Activated T-helper 17 cell treated with anti-CD3 and anti-CD28 coated beads, Interleukin-2, amount 50 U/mL, for 72 hours (primary cell): ENCODE measurements at places on chromosomes 7 and 10.
A peak's percentile ranks its signal among the peaks of the same experiment; 100 is the strongest.

GRCh38 chr7:113486548-113486947 lies 368.2 kb upstream of the SMIM30 start:
- ATAC-seq = no peak

- ATAC-seq = no peak
These were observed 2.5 kb downstream of the ACTR3B start for GRCh38 chr7:152762056-152762455.

DNA sequence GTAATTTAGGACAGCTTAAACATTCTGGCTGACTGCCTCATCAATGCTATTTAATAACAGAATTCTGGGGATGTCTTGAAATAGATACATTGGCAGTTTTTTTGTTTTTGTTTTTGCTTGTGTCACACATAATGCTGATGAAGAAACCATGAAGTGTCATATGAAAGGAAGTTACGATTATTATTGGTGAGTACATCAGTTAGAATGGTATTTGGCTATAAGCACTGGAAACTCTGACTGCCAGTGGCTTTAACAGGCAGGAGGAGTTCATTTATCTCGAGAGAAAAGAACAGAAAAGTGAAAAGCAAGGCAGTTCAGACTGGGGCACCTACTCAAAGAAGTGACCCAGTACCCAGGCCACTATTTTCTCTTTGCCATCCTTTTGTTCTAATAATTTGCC lies 18.1 kb downstream of the LSM8 start:
- no peak for ATAC-seq

DNA sequence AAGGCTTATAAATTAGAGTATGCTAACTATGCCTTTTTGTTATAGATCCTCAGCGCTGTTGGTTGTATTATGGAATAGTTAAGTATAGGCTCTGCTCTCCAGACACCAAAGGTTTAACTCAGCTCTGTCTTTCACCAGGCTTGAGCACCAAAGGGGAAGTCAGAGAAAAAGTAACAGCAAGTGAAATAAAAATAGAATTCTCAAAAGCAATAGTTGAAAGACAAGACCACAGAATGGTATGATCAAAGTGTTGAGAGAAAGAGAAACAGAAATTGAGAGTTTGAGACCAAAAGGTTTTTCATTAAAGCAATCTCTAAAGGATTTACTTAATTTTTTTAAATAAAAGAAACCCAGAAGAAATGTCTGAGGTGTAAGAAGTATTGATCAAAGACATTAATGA lies 529.8 kb upstream of the C7orf33 start:
- ATAC-seq = no peak

- ATAC-seq = peak; percentile 79
These were observed 8.0 kb upstream of the ZNRF2 start for GRCh38 chr7:30276203-30276900.

DNA sequence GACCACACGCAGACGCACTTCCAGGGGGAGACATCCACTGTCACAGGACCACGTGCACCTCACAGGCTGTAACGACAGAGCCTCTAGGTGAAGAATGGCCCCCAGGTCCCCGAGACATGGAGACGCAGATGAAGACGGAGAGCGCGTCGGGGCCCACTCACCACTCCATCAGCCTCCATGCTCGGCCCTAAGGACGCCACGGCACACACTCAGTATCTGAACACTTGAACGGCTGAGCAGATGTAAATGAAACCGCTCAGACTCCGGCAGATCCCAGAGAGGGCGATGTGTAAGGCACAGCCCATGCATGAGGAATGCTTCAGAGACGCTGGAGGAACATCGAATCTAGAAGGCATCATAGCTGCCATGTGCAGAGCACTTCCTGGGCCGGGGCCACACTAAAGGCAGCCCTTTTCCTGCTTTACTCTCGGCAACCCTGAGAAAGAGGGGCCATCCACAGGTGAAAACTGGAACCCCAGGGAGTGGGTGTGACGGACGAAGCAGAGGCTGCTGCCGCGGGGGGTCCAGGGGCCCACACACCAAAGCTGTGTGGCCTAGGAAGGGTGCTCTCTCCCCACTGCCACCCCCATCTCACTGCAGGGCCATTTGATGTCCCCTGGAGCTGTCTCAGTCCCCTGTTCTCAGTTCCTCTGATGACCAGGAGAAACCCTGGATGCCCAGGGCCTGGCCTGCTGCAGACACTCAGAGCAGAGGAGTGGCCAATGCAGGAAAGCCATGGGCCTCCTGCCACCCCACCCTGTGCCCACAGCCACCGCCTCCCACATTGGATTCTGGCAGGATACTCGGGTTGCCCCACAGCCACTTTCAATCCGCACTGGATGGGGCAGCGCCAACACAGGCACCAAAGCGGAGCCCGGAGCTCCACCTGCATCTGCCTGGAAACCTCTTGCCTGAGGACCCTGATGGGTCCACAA lies 253.8 kb downstream of the MAD1L1 start:
- no peak for ATAC-seq

- no peak for ATAC-seq
These were observed 67.5 kb upstream of the INSIG1 start for GRCh38 chr7:155230169-155230593.

DNA sequence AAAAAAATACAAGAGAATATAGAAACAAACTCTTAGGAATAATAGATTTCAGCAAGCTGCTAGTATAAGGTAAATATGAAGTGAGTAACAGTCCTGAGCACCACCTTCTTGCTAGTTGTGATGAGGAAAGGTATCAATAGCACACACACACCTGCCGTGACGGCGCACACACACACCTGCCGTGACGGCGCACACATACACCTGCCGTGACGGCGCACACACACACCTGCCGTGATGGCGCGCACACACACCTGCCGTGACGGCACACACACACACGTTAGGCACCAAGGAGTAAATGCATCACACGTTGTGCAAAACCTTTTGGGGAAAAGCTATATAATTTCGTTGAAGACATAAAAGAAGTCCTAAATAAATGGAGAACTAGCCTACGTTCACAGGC lies 4.7 kb upstream of the JAKMIP3 start:
- ATAC-seq = no peak

- no peak for ATAC-seq
These were observed 407 bp upstream of the MKRN1 start for GRCh38 chr7:140479739-140480084.

- ATAC-seq = no peak
These were observed 13.8 kb upstream of the RHOBTB1 start for GRCh38 chr10:60957667-60958221.

GRCh38 chr7:33109758-33110238 lies 594 bp upstream of the RP9 start:
- no peak for ATAC-seq

GRCh38 chr10:77001206-77001605 lies 636.4 kb downstream of the KCNMA1 start:
- no peak for ATAC-seq

DNA sequence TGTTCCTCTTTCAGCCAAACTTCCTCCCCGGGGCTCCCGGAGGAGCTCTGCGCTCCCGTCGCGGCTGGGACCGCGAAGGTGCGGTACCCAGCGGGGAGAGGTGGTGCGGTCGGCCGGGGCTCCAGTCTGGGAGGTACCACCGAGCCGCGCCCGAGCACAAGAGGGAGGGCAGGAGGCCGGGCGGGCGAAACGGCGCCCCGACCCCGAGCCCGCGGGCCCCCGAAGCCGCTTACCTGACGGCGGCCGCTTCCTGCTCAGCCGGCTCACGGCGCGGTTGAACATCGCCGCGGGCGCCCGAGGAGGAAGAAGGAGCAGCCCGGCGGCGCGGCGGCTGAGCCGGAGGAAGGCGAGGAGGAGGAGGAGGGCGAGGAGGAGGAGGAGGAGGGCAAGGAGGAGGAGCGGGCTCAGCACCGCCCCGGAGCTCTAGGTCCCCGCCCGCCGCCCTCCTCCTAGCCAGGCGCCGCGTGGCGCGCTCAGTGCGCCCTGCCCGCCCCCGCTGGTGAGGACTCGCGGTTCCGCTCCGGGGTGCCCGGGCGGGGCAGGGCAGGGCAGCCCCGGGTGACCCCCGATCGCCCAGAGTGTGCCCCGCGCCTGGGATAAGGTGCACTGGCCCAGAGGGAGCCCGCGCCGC lies at the start of gene RGS10:
Gene RGS10, minus strand, starts transcription at position 363 of the 631 bp plus-strand sequence. Its CDS starts 81 bp downstream, at position 282.
- ATAC-seq = peak; percentile 84
